H1 (cell line): ENCODE measurements at places on chromosomes 7 and 10. TPM values are rescaled to one million over a fixed set of nuclear protein-coding genes. Genes with fewer than 3 reads are reported as not detected.

DNA sequence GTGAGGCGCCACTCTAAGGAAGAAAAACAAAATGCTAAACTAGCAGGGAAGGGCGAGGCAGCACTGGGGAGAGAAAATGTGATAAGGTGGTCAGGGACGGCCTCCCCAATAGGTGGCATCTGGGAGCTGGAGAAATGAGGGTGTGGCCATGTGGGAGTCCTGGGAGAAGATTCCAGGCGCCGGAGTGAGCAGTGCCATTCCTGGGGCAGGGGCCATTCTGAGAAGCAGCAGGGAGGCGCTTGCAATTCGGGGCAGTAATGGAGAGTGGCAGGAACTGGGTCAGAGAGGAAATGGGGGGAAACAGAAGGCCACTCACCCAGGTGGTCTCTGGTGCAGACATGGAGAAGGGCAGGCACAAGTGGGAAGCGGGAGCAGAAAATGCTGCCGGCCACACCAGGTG, 61.8 kb upstream of the LRRC18 start:
- peak; percentile 39 for DNase-seq

Gene PLAC9
- 12.4 and 16.7 TPM in 2 replicates for total RNA-seq

DNA sequence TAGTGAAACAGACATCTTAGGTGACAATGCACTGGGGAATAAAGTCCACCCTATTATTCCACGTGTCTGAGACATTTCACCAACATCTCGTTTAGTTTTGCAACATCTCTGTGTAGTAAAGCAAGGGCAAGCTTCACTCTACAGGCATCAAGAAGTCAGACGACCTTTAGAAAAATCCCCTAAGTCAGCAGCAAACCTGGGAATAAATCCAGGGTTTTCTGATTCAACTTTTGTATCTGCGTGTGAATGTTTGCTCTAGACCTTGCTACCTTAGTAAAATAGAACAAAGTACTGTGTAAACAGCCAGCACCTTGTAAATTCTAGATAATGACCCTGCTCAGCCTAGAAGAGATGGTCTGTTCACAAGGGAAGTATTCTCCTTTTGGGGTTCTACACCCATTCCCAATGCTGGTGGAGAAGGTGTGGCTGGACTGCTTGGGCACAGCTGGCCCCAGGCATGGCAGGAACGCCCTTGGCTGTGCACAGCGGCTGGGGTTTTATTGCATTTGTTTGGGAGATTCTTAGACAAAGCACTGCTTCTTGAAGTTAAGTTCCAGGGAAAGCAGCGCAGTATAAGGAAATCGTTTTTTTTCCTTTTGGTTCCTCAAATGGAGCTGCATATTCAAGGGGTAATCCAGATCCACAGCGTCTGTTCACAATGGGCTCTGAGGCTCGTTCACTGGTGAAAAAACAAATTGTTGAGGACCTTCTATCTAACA, 38.3 kb upstream of the GALNTL5 start:
- DNase-seq: no peak

Gene MSMB
- total RNA-seq: not detected in 2 replicates

- no peak for DNase-seq
Measured at GRCh38 chr7:151570366-151570915, 50.7 kb upstream of the RHEB start.

GRCh38 chr7:40716052-40716451, 581.2 kb downstream of the SUGCT start:
- DNase-seq: no peak

DNA sequence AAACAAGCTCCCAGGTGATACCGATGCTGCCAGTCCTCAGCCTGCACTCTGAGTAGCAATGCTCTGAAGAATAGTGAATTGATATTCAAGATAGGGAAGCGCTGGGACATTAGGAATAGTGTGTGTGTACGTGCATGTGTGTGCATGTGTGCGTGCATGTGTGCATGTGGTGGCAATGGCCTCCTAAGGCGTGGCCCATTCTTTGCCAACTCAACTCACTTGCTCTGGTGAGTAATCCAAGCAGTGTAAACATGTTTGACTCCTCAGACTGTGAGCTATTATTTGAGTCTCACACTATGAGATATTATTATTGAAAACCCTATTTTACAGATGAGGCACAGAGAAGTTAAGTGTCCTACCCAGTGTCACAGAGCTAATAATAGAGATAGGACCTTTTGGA, 186.6 kb downstream of the RAB11FIP2 start:
- no peak for DNase-seq

Gene NKX1-2
- 33.9 and 34.9 TPM in 2 replicates for total RNA-seq

- no peak for DNase-seq
Measured at GRCh38 chr7:69363136-69363535, 235.1 kb upstream of the AUTS2 start.
